NCI-H1048 (cell line): ENCODE measurements at places on chromosomes 16 and 17.

DNA sequence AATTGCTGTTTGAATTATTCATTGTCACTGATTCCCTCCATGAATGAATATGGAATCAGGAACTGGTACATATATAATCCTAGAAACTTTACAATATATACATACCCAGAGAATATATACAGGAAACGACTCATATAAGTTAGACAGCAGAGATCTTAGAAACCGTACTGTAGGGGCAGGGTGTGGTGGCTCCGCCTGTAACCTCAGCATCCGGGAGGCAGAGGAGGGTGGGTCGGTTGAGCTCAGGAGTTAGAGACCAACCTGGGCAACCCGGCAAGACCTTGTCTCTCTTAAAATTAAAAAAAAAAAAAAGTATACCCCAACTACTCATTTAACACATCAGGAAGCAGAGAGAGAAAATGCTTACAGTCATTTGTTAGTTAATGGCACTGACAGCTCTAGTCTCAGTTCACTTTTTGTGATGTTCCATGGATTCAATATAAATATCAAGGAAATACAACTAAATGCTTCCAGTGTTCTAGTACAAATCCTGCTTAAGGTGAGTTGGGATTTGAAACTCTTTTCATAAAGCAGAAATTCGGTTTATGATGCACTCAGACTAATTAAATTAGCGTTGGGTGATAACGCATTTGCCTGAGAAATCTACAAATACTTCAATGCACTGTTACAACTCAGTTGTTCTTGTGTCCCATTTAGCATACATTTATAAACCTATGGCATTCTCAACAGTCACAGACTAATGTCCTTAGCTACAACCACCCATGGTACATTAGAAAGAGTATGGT is 5.6 kb downstream of the GLG1 start:
- no peak for DNase-seq

DNA sequence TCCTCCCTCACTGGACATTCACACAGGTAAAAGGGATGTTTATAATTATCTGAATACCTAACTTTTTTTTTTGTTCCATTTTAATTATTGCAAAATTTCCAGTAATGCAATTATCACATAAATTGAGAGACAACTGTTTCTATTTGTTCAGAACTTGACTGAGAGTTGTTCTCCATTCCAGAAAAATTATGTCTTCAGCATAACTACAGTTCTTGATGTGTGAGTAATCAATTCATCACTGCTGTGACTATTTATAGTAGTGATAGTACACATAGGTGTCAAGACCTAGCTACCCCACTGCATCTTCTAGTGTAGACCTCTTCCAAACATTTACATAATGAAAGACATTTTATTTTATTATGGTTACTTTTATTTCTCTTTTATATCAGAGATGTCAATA is 5.8 kb upstream of the TNRC6A start:
- DNase-seq: no peak

DNA sequence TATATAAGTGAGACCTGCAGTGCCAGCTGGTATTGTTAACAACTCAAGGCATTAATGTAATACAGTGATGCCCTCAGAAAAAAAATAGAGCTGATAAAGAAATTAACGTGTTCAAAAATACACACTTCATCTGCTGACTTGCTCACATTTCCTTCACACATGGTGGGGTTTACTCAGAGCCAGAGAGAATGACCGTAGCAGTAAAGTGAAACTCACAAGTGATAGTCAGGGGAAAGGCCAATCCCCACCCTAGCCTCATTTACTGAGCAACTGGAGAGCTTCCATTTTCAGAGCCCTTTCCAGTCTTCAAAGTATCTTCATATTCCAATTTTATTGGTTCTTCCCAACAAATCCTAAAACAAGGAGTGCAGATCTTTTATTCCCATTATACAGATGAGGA is 74.0 kb upstream of the HLF start:
- no peak for DNase-seq

DNA sequence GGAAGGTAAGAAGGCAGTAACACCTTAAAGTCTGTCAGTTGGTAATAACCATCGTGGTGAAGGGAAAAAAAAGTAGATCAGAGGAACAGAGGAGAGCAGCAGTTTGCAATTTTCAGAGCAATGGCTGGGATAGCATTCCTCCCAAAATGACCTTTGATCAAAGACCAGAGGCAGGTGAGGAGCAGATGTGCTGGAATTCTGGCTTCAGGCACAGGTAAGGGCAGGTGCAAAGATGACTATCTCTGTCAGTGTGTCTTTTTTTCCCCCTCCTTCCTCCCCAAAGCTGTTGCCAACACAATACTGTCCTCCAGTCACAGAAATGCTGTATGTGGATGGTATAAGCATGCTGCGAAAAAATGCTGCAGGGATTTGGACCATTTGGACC is 166.7 kb downstream of the XYLT1 start:
- no peak for DNase-seq

GRCh38 chr16:47826070-47826469 is 329.7 kb downstream of the ABCC12 start:
- no peak for DNase-seq

- DNase-seq: no peak
Observed at GRCh38 chr17:38871247-38872015, 1.6 kb downstream of the LASP1 start.

DNA sequence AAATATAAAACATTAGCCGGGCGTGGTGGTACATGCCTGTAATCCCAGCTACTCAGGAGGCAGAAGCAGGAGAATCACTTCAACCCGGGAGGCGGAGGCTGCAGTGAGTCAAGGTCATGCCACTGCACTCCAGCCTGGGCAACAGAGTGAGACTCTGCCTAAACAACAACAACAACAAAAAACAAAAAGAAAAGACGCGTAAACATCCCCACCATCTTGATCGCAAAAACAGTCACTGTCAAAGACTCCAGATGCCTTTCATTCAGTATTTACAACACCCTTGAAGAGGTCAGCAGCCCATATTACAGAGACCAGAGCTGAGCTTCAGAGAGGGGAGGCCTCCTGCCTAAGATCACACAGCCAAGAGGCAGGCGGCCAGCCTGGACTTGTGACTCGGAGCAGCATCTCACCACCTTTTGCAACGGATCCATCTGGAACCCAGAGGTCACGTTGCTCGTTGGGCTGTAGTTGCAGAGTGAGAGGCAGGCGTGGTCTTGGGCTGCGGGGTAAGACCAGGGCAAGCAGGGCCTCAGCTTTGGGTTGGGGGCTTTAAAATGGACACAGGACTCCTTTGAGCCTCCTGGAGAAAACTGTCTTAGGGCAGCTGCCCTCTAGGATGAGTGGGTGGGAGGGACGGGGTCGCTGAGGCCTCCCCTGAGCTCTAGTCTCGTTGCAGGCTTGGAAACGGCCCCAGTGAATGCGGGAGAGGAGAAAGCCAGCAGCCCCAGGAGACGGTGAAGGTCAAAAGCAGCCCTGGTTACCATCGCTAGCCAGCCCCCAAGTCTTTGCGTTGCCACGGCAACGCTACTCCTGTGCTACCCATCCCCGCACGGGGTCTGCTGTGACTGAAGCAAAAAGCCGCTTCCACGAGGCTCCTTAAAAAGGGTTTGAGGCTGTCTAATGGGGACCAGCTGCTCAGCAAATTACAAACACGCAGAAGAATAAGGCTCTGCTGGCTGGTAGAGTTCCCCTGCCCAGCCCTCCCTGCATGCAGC is 26.1 kb downstream of the LGALS3BP start:
- no peak for DNase-seq

GRCh38 chr16:11354407-11354732 is 9.1 kb downstream of the RMI2 start:
- no peak for DNase-seq

GRCh38 chr16:48112600-48112999 is 43.2 kb downstream of the ABCC12 start:
- no peak for DNase-seq

- DNase-seq: no peak
Observed at GRCh38 chr17:51629232-51629631, 368.9 kb downstream of the UTP18 start.

DNA sequence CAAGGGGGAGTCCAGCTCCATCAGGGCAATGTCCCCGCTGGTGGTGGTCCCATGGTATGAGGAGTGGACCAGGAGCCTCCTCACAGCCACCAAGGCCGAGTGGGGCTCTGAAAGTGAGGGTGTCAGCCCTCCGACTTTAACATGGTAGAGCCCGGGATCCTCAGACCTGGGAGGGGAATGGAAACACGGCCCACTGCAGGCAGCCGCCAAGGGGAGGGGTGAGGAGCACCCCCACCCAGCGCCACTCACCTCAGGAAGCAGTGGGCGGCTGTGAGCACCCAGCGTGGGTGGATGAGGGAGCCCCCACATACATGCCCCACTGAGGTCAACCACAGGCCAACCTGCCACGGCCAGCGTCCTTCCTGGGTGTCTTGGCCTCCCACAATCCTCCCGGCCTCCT is 10.8 kb downstream of the ZG16B start:
- no peak for DNase-seq

DNA sequence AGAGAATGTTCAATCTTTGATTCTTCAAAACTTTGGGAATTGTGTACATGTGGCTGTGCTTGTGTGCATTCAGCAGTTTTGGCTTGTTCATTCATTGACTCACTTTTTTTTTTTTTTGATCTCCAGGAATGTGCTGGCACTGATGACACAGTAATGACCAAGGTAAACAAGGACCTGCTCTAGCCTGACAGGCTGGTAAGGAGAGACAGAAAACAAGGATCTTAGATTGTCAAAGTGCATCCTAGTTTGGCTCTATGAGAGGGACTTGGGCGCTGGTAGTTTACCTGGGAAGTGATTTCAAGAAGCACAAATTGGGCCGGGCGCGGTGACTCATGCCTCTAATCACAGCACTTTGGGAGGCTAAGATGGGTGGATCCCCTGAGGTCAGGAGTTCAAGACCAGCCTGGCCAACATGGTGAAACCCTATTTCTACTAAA is 233.1 kb upstream of the WSCD1 start:
- DNase-seq: no peak

GRCh38 chr17:48127371-48128051 is 19.9 kb downstream of the SNX11 start:
- no peak for DNase-seq

DNA sequence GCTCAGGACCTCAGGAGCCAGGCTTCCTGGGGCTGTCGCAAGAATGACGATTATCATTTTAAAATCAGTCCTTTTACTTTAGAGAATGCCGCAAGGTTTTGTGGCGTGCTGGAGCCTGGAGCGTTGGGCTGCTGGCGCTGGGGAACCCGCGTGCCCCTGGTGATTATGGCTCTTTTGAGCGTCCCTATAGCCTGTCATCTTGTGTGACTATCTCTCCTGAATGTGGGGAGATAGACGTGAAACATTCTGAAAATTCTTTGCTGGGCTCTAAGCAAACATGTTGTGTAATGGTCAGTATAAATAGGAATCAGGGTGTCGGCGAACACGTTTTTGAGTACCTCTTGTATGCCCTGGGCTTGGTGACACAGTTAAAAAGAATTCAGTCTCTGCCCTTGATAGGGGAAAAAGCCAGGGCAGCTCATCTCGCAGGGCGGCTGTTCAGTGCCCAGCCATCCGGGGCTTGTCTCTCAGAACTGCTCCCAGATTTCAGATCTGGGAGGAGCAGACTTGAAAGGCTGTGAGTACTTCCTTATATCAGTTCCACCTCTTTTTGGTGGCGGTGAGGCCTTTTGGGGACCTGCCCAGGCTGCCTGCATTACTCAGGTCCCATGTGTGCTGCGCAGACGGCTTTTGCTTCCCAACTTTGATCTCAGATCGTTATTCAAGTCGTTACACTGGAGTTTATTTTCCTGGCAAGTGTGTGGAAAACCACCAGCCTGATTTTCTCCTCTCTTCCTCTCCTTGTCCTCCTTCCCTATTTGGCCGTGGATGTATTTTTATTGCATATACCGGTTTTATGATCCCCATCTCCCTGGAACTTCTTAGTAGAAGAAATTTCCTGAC is 973 bp downstream of the SLC7A6 start:
- no peak for DNase-seq

DNA sequence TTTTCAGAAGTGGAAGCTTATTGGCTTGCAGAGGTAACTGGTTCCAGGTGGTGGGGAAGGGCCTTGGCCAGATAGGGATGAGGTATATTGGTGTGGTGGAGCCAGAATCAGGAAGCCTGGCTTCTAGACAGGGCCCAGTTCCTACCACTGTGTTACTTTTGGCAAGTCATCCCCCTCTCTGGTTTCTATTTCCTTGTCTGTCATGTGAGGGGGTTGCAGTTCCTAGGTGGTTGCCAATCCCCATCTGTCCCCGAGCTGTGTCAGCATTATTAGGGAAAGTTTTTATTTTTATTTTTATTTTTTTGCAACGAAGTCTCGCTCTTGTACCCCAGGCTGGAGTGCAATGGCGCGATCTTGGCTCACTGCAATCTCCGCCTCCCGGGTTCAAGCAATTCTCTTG is 3.0 kb downstream of the SMCR8 start:
- no peak for DNase-seq

GRCh38 chr16:50102051-50102746 is 36.4 kb downstream of the HEATR3 start:
- no peak for DNase-seq

GRCh38 chr16:86517652-86518258 is 7.4 kb downstream of the FOXF1 start:
- no peak for DNase-seq

- no peak for DNase-seq
Observed at GRCh38 chr17:36736201-36737156, 135.1 kb downstream of the MRM1 start.

GRCh38 chr16:86579268-86580062 is 1.1 kb downstream of the FOXL1 start:
- no peak for DNase-seq

- no peak for DNase-seq
Observed at GRCh38 chr16:82963653-82964052, 336.9 kb downstream of the CDH13 start.

GRCh38 chr17:38403491-38403890 is 24.8 kb upstream of the ARHGAP23 start:
- DNase-seq: no peak

DNA sequence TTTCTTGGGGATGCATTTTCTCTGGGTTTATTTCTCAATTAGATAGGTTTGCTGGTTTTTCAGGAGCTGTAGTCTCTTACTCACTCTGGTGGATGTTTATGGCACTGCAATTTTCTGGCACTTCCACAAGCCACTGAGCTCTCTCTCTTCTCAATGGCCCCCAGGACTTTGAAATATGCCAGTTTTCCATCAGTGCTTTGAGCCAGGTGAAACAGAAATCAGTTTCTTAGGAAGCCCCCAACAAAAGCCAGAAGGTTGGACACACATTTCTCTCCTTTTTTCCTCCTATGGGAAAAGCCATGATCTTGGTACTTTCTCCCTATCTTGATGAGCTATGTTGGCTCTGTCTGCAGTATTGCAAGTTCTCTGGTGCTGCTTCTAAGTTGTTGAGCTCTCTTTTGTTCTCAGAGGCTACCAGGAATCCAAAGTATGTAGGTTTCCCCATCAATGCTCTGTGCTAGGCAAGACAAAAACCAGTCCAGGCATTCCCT is 90.7 kb upstream of the SMIM36 start:
- no peak for DNase-seq

GRCh38 chr16:54363766-54364165 is 77.2 kb upstream of the IRX3 start:
- no peak for DNase-seq
